Hematopoietic multipotent progenitor cell treated with erythropoietin and hydrocortisone succinate and interleukin-3 and kit ligand, for 17 days (in vitro differentiated cells): ENCODE measurements at places on chromosomes 1 and 21.

DNA sequence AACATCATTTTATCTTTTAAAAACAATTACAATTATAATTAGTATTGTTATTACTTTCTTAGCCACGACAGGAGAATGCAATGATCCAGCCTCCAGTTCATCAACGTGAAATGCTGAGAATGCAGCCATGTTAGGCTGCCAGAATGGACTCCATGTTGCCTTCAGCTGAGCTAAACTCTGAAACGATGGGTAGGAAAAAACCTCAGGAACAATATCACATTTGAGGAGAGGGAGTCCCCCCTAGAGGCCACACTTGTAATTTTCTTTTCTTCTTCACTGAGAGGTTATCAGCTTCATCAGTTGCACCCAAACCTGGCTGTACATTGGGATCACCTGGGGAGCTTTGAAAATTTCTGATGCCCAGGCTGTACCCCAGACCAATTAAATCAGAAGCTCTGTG, 34.6 kb upstream of the DNAH14 start:
- DNase-seq: no peak

DNA sequence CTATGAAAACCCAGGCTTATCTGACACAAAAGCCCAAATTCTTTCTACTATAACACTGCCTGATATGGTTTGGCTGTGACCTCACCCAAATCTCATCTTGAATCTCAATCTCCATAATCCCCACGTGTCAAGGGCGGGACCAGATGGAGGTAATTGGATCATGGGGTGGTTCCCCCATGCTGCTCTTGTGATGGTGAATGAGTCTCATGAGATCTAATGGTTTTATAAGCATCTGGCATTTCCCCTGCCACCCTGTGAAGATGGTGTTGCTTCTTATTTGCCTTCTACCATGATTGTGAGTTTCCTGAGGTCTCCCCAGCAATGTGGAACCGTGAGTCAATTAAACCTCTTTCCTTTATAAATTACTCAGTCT, 123.3 kb upstream of the USP24 start:
- DNase-seq: no peak

DNA sequence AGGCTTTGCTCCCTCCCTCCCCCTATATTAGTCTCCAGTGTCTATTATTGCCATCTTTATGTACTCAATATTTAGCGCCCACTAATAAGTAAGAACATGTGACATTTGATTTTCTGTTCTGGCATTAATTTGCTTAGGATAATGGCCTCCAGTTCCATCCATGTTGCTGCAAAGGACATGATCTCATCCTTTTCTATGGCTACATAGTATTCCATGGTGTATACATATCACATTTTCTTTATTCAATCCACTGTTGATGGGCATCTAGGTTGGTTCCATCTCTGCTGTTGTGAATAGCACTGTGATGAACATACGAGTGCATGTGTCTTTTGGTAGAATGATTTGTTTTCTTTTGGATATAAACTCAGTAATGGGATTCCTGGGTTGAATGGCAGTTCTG, 61.3 kb downstream of the SH3GLB1 start:
- DNase-seq: no peak

DNA sequence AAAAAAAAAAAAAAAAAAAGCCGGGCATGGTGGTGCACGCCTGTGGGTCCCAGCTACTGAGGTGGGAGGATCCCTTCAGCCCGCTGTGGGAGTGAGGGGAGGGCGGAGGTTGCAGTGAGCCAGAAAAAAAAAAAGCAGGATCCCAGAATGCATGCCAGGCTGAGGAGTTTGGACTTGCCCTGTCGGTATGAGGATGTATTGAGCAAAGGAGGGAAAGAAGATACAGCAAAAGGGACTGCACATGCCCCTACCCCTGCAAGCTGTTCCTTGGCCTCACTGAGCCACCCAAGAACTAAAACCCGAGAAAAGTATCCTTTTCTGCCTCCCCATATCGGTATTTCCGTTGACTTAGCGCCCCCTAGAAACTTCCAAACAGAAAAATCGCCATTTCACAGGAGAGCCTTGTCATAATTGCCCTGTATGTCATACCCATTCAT, 1.3 kb upstream of the GPATCH4 start:
- no peak for DNase-seq

- no peak for DNase-seq
These were observed 12.6 kb downstream of the TRIM11 start for GRCh38 chr1:228393811-228394570.

DNA sequence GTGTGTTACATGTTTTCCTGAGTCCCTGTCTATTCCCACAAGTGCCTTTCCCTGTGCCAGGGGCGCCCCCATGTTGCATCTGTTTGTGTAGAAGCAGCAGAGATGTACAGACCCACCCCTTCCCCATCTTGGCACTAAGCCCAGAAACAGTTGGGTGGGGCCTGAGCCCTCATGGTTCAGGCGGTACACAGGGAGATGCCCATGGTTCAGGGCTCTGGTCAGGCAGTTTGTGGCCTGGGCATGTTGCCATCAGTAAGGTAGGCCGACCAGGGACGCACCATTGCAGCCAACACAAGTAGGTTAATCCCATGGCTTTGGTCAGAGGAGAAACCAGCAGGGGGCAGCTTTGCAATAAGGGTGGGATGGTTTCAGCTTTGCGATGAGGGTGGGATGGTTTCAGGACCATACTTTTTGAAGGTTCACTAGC, 914 bp upstream of the ADGRB2 start:
- DNase-seq: no peak

GRCh38 chr1:15043934-15044333, 109.6 kb upstream of the TMEM51 start:
- DNase-seq: no peak
